Activated naive CD4-positive, alpha-beta T cell treated with Interleukin-2 at 50 U/mL for 16 hours (primary cell): ENCODE measurements at places on chromosomes 11 and 22.

GRCh38 chr11:39434466-39434865, 2025.0 kb downstream of the LRRC4C start:
- no peak for DNase-seq

DNA sequence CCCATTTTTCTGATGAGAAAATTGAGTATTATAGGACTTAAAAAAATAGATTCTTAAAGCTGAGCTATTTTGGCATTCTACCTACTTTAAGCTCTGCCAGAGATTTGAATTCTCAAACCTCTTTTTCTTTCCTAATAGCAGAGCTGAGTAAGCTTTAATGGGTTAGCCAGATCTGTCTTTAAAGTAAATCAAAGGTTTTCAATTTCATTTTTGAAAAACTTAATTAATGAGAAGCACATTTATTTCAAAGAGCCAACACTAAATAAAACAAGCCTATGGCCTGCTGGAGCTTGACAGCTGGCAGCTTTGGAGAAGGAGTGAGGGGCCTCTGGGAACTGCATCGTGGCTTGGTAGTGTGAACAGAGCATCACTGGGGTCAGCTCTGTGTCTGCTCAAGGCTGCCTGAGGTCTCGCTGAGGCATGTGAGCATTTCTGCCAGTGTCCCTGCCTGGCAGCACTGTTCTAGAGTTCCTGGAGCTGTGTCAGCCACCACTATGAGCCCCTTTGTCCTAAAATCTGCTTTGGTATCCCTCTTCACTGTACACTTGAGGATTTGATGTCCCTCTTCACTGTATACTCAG, 50.4 kb upstream of the PRSS23 start:
- DNase-seq: no peak

DNA sequence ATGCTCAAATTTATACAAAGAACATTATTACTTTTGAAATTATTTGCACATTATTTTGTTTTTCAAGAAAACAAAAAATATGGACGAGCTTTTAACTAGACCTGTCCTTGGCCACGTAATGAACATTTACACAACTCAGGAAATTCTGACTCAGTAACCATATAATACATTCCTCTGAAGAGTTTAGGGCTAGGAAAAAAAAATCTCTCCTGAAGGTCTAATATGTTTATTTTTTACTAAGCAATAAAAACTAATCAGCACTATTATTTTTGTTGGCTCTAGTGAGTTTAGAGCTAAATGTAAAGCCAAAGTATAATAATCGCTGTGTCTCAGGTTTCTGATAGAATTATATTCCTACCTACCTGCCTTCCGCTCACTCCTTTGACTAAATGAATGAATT, 187.5 kb downstream of the SWAP70 start:
- no peak for DNase-seq

- no peak for DNase-seq
These were observed 2.9 kb downstream of the RIN1 start for GRCh38 chr11:66333220-66333877.

DNA sequence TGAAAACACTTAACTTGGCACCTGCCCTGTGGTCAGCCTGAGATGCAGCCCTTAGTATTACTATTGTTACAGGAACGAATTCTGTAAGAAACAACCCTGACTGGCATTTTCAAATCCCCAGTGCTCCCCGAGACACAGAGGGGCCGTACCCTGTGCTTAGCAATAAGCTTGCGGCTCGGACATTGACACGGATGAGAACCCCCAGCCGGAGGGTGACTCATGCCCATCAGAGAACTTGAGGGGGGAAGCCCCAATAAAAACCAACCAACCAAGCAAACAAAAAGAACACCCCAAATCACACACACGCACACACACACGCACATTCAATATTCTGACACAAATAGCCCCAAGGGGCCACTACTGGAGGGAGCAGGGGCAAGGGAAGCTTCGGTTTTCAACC, 63.8 kb downstream of the SHISAL1 start:
- DNase-seq: no peak

DNA sequence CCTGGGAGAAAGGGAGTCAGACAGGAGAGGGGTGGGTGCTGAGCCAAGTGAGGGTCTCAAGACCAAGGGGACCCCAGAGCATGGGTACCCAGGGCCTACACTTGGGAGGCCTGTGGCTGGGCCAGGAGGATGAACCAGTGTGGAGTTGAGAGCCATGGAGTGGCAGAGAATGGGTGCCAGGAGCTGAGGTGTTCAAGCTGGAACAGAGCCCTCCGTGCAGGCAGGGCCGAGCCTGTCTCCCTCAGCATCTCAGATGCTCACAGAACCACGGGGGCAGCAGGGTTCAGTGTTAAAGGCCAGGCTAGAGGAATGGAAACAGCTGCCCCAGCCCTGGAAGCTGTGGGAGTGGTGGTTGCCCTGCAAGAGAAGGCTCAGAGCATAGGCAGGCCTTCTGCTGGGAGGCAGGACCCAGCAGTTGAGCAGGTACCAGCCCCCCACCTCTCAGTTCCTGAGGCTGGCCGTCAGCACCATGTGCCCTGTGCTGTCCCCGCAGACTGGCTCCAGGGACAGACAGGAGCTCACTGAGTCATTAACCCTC, 32.3 kb downstream of the RSPH14 start:
- no peak for DNase-seq

GRCh38 chr11:106523921-106524320, 446.5 kb downstream of the AASDHPPT start:
- no peak for DNase-seq

GRCh38 chr11:24496736-24497725, at the start of gene LUZP2:
TSS of gene LUZP2 (plus strand) at chr11:24497053.
- DNase-seq: no peak

DNA sequence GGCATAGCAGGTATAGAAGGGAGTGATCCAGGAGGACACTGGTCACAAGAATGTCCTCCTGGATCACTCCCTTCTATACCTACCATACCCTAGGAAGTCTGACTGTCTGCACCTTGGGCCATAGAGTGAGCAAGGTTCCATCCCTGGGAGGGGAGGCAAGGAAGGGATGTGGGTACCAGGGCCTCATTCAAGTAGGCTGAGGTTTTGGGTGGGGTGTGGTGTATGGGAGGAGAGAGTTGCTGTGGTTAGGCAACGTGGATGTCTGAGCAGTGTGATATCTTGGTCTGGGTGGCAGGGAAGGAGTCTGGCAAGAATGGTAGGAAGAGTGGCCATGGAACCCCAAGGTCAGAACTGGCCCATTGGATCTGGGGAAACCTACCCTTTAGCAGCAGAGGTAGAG, 13.2 kb downstream of the PPFIBP2 start:
- DNase-seq: peak; percentile 14

- DNase-seq: no peak
These were observed 63.1 kb downstream of the SOX6 start for GRCh38 chr11:16293204-16293681.

DNA sequence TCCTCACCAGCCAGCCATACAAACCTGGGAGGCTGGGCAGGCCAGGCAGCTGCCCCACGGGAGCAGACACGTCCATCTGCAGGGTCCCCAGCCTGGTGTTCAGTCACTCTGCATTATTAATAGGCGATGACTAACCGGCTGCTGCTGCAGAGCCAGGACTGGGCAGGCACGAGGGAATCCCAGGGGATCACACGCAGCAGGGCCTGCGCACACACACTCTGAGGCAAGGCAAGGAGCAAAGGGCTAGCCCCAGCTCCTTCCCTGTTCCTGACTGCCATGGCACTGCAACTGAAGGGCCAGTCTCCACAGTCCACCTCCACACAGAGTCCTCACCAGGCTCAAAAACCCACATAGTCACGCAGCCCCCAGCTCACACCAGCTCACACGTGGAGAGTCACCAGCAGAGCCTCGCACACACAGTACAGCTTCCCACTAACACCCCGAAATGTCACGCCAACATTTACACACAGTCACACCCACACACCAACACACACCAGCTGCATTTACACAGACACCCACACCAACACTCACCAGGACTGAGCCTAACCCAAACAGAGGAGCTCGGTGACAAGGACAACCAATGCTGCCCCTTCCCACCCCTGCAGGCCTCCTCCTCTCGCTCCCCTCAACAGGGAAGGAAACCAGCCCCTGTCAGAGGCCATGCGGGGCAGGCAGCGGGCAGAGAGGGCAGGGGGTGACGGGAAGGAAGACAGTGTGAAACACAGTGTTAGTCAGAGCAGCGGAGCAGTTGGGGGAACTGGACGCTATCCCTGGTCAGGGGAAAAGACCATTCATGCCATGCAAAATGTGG, 47.3 kb downstream of the NRXN2 start:
- DNase-seq: no peak

- DNase-seq: no peak
These were observed 10.4 kb upstream of the SEPTIN5 start for GRCh38 chr22:19703869-19704268.

- DNase-seq: no peak
These were observed 306.7 kb downstream of the SOX6 start for GRCh38 chr11:16049611-16050010.

GRCh38 chr11:96114178-96115064, 190.5 kb upstream of the MTMR2 start:
- no peak for DNase-seq

- DNase-seq: peak; percentile 22
These were observed 98.9 kb upstream of the UBASH3B start for GRCh38 chr11:122556605-122557004.

DNA sequence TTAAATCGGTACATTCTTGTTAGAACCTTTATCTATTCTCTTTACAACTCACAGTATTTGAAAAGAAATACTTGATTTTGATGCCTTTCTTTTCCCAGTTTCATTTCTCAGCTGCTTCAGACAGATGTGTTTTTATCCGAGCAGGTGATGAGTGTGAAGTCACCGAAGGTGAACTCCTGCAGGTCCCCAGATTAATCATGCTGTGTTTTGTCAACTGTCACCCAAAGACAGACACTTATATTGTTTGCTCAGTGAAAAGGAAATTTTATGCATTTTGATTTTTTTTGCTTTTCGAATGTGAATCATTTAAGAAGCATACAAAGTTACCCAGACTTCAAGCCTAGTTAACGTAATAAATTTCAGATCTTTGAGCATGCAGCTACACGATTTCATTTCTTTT, 7.8 kb upstream of the TMPRSS13 start:
- DNase-seq: no peak

- DNase-seq: no peak
These were observed 67.7 kb downstream of the IGLL5 start for GRCh38 chr22:22955276-22955798.

- no peak for DNase-seq
These were observed 107.8 kb downstream of the CD44 start for GRCh38 chr11:35246745-35247144.

GRCh38 chr11:70769106-70769505, 370.8 kb downstream of the CTTN start:
- DNase-seq: no peak

- DNase-seq: no peak
These were observed 38.9 kb downstream of the CABIN1 start for GRCh38 chr22:24049978-24050377.

- no peak for DNase-seq
These were observed 6.5 kb downstream of the OR4D6 start for GRCh38 chr11:59463190-59463641.

- no peak for DNase-seq
These were observed 23.4 kb downstream of the RELT start for GRCh38 chr11:73399636-73400035.

DNA sequence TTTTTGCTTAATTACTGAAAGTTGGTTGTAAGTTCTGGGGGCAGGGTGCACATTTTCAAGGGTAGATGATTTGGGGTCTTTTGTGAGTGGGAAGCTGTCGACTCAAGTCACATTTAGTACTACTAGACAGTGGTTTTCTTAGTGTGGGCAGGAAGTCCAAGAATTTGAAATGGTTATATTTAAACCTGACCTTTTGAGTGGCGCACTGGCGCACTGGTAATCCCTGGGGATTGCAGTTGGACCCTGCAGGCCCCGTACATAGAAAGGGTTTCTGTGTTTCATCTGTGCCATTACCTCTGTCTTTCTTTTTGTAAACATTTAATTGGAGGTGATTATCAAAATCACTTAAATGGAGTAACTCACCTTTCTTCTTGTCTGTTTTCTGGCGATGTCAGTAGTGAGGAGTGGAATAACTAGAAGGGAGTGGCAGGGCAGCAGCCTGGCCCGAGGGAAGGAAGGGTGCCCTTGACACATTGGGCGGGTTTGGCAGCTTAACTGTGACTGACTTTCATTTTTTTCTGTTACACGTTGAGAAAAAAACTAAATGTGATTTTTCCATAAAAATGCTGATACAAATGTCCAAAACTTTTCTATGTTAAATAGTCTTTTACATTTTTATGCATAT, 101.8 kb upstream of the GAL start:
- no peak for DNase-seq

DNA sequence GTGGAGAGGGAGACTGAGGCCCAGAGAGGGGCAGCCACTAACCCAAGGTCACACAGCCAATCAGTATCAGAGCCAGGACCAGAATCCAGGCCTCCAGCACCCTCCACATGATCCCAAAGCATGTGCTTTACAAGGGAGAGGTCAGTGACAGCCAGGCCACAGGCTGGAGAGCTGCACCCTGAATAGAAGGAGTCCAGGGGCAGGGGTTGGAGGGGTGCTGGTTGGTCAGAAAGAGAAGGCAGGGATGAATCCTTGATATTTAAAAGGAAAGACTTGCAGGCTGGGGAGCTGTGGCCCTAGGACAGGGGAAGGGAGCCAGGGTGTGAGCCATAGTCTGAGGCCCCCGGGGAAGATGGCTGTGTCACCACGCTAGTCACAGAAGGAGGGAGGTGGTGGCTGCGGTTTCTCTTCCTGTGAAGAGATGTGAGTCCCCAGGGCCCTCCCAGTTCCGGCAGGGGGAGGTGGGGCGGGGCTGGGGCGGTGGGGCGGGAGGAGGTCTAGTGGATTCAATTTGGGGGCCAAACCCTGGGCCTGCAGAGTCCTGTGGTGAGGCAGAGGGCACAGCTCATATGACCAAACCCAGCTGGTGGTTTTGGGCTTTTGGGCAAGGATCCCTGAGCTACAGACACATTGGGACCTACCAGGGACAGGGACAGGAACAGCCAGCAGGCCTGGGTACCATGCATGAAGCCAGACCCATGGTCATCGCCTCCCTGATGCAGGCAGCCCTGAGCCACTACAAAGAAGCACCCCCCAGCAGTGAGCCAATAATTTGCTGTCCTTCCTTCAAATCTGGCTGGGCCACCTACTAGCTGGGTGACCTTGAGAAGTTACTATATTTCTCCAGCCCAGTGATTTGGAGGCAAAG, 14.0 kb downstream of the RAC2 start:
- peak; percentile 92 for DNase-seq

DNA sequence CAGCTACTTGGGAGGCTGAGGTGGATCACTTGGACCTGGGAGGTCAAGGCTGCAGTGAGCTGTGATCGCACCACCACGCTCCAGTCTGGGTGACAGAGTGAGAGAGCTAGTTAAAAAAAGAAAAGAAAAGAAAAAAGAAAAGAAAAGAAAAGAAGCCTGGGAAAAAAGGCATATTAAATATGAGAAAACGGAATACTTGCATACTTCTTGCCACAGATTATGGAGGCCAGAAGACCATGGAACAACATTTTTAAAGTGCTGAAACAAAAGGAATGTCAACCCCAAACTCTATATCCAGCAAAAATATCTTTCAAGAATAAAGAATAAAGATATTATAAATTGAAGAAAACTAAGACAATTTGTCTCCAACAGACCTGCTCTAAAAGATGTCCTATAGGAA, 191.9 kb downstream of the EFCAB6 start:
- DNase-seq: no peak

DNA sequence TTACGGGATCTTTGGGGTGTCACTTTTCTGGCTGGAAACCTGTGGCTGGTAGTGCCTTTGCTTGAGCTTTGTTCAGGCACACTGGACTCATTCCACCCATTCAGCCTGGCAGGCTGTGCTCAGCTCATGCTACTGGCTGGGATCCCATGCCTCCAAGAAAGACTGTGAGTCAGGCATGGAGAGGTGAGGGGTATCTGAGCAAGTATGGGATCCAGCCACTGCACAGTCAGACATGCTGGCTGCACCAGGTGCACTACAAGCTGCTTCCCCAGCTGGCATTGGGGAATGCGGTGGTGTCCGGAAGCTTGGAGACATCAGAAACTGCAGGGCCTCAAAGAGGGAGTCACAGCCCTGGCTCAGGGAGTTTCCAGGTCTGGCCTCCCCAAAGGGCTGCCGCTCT, 12.0 kb upstream of the MED17 start:
- DNase-seq: no peak
